ENCODE measurements at places on chromosomes 5 and 9.

GRCh38 chr5:10157085-10157669 is 92.5 kb downstream of the ATPSCKMT start:
- DNase-seq: no peak

GRCh38 chr5:179763215-179763945 is 30.4 kb upstream of the LTC4S start:
- peak; percentile 70 for DNase-seq

DNA sequence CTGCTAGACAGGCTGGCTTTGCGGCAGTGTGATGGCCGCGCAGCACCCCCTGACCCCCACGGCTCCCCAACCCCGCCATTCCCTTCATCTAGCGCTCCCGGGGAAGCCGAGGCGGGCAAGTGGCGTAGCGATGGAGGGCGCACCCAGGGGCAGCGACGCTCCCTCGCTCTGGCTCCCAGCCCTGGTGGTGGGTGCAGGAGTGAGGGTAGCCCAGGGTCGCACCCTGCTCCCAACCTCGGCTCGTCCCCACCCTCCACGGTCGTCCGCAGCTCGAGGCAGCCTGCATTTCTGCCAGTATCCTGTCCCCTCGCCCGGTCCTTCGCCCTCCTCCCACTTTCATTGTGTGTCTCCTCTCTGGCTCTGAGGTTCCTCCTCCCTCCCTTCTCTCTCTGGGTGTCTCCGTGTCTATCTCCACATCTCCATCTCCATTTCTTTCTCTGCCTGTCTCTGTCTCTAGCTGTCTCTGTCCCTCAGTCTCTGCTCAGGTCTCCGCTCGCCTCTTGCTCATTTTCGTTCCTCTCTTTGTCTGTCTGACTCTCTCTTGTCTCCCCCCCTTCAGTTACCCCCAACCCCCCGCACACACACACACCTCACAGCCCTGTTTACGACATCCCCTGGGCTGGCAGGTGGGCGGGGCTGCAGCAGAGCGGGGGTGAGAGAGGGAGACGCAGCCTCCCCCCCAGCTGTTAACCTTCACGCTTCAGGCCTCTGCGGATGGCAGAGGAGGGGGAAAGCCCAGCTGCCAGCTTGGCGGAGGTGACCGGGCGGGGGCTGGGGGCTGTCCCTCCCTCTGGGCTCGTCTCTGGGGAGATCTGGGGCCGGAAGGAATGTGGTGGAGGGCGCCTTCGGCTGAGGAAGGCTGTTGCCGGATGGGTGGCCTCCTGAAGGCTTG is 48.7 kb upstream of the PSD2 start:
- DNase-seq: no peak

- DNase-seq: no peak
Observed at GRCh38 chr5:93512799-93513198, 68.2 kb downstream of the NR2F1-AS1 start.

DNA sequence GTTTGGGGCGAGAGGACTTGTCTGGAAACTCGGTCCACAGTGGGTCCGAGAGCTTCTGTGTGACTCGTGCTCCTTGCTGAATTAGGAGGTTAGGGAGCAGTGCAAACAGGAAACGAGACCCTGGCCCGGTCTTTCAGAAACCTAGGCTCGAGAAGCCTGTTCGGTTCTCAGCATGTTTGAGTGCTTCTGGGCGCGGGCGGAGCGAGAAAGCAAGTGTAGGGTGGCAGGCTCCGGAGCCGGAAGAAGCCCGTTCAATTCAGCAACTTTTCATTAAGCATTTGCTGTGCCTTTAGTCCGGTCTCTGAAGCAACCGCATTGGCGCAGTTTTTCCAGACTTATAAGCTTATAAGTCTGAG is 547 bp downstream of the CLTA start:
- no peak for DNase-seq

GRCh38 chr9:133351908-133352634 is 4.1 kb downstream of the RPL7A start:
- DNase-seq: peak; percentile 44

GRCh38 chr9:68690088-68690487 is 15.0 kb upstream of the PIP5K1B start:
- DNase-seq: no peak

GRCh38 chr5:115624994-115625393 is 842 bp downstream of the TMED7 start:
- peak; percentile 9 for DNase-seq

- DNase-seq: no peak
Observed at GRCh38 chr9:108640230-108640629, 215.6 kb downstream of the ACTL7B start.

DNA sequence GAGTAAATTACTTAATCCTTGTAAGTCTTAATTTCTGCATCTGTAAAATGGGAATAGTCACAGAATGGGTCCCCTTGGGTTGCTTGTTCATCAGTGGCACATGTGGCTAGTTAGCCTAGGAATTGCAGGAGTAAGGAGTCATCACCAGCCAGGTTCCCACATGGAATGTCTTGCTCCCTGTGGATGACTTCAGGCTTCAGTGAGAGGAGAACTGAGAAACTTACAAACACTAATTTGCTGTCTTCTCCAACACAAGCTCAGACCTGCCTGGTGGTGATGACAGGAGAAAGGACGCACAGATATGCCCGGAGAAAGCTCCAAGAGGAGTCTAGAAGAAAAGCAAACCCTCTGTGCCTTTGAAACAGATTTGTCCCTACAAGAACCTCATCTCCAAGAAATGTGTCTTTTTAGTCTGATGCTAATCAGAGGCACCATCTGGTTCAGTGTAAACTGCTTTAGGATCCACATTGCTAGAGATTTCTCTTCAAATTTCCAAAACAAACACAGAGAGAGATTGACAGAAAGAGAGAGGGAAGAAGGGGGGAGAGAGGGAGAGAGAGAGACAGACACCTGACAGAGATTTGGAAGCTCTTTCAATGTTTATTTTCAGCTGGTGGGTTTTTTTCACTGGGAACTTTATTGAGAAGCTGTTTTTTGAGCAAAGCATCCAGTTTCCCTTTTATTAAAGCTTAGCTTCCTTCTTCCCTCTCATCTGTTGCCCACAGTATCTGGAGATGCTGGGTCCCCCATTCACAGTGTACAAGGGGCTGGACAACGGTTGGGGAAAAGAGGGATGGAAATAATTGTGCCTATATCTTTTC is 128.3 kb downstream of the DOCK2 start:
- no peak for DNase-seq

GRCh38 chr9:127809002-127809539 is 6.4 kb downstream of the FPGS start:
- DNase-seq: no peak

DNA sequence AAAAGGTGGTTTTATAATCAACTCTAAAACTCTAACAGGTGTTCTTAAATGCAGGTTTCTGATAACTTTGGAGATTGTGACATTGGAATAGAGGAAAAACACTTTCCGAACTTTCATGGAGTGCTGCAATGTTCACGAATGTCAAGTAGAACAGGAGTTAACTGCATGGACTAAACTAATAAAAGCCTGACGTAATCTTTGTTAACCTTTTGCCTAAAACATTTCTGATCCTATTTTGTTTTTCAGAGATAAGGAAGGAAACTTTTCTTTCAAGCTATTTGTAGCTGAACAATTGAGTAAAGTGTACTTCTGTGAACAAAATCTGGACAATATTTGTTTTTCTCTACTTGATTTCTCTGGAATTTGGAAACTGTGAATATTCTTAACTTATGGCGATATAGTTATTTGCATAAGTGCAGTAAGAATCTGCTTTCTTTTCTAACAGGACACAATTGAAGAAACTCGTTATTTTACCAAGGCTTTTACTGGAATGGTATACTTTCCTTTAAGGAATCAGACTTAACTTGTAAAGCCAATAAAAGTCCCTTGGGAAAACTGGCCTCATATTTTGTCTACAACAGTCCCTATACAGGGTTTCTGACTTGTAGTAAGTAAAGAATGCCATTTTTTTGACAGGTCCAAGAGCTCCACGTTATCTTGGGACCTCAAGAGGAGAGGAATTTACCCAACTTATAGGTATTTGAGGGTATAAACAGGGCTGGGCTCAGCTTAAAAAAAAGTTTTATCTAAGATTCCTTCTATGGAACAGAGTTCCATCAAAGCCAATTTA is 154.7 kb downstream of the NXNL2 start:
- DNase-seq: no peak

GRCh38 chr9:18480662-18481093 is 6.7 kb downstream of the ADAMTSL1 start:
- DNase-seq: no peak

GRCh38 chr9:137319739-137320551 is 17.9 kb upstream of the NRARP start:
- DNase-seq: no peak

DNA sequence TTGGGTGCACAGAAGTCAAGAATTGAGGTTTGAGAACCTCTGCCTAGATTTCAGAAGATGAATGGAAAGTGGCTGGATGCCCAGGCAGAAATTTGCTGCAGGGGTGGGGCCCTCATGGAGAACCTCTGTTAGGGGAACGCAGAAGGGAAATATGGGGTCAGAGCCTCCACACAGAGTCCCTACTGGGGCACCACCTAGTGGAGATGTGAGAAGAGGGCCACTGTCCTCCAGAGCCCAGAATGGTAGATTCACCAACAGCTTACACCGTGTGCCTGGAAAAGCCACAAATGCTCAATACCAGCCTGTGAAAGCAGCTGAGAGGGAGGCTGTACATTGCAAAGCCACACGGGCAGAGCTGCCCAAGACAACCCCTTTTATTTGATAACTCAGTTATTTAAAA is 383.5 kb downstream of the TLE4 start:
- DNase-seq: no peak

DNA sequence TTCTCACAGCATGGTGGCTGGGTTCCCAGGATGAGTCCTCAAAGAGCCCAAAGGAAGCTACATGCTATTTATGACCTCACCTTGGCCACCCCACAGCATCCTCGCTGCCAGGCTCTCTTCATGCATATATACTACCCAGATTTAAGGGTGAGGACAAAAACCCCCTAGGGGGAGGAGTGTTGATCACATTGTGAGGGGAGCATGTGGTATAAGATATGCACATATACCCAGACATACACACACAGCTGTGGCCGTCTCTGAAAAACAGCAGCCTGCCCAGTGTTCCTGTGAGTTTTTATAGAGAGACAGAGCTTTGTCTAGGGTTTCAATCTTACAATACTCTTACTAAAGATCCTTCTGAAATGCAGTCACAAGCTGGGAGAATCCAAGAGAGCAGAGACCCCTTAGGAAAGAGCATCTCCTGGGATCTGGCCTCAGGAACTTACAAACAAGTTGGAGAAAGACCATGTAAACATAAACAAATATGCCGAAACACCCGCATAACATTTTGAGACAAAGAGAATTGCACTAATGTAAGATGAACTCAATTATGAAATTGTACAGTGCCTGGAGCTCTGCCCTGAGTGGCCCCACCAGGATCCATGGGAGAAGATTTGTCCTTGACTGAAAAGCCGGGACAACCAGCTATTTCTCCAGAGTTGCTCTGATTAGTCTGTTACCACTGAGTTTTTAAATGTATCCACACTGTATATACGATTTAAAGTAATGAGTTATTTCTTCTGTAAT is 146.4 kb downstream of the GADD45G start:
- DNase-seq: no peak

DNA sequence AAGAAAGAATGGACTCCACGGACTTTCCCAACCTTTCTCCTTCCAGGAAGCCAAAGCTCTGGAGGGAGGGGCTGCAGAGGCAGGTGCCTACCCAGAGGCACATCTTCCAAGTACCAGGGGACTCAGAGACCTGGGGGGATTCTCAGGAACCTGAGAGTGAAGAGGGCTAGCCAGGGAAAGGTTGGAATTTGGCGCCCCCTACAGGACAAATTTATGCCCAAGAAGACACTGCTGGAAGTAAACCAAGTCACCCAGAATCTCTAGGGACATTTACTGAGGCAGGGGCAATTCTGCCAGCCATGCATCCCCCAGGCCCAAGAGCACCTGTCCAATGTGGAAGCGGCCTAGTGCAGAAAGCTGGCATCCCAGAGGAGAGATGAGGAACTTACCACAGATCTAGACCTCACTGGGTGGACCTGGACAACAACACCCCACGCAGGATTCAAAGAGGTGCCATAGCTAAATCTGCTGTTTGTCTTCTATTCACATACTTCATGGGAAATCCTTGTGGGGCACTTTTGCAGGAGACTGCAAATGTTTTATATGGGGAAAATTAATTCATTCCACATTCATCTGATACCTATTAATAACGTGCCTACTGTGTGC is 25.9 kb upstream of the IDNK start:
- no peak for DNase-seq

- no peak for DNase-seq
Observed at GRCh38 chr5:112109331-112110007, 309.6 kb downstream of the EPB41L4A start.

DNA sequence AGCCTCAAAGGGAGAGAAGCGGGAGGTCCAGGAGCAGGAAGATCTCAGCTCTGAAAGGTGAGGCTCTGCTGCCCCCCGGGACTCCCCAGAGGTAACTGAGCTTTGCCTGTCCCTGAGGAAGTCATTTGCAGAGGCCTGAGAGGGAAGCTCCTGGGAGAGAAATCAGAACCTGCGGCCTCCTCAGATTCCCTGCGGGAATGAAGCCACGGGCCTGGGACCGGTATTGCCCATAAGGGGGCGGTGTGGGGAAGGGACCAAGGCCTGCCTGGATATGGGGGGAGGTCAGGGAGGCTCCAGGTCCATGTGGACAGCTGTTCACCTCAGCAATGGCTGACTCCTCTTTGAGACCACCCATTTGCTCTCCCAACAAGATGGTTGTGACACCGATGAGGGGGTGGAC is 1.3 kb downstream of the SPATA31E1 start:
- no peak for DNase-seq

DNA sequence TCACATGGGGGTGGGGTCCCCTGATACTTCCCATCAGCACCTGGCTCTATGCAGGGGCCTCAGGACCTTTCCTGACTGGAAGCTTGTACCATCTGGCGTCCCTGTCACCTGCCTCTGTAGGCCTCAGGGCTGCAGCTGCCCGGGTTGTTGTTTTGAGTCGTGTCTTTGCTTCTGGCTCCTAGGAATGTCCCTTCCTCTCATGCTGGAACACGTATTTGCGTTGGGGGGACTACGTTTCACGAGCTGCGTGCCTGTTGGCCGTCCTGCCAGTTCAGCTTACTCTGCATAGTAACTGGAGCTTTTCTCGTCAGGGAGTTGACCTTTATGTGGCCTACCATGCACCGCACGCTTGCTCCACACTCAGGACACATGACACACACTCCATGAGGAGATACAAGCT is 54.9 kb upstream of the IRX4 start:
- no peak for DNase-seq

DNA sequence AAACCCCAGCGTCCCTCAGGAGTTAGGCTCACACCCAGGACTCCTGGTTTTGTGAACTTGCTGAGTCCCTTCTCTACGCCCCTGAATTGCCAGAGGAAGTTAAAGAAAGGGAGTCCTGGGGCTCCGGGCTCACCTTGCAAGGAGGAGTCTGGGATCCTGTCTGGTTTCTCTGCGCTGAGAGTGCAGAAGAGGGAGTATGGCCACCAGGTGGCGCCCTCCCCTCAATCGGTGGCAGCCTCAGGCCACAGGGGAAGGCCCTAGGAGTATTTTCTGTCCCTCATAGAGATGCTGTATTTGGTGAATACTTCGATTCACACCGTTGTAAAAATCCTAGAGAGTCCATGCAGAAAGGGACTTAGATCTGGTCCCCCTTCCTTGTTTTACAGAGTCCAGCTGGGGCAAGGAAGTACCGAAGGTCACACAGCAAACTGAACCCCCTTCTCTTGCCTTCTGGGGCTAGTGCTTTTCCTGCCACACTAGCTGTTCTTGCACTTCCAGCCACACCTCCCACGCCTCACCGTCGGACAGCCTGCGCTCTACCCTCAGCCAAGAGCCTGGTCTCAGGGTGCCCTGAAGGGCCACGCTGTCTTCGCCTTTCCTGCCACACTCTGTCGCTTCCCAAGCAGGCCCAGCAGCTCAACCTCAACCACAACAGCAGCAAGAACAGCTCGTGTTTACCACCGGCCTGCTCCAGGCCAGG is 10.2 kb downstream of the HAND1 start:
- peak; percentile 78 for DNase-seq
